ENCODE measurements at places on chromosomes 1 and 21.

DNA sequence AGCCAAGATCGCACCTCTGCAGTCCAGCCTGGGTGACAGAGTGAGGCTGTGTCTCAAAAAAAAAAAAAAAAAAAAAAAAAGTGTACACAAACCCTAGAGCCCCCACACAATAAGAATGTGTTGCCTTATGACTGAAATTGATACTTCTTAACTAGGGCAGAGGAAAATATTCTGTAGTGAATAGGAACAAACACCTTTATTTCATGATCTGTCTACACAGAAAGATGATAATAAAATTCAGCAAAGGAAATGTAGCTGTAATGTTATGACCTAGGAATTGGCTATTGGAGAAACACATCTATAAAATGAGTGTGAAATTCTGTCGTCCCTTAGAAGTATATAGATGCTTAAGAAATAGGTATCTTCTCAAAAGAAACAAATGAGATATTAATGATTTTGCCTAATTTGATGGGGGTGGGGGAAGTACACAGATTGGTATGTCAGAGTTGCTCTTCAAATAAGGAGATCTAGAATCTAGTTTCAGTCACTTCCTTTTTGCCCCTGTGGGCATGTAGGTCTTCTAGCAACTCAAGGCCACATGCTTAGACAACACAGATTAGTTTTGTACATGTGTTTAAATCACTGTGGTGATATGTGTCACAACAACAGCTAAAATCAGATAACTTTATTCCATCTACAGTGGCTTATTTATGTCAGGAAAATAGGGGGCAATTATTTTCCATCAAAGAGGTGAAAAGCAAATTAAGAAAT is 10.7 kb upstream of the GPR25 start:
- peaks cover 35% of the 10 kb centered on the region for H3K36me3 ChIP-seq
- H3K27me3 ChIP-seq: no peaks in the 10 kb centered on the region
- DNase-seq: no peak

GRCh38 chr1:18929686-18930085 is 26.8 kb downstream of the IFFO2 start:
- no peak for DNase-seq
- H3K4me3 ChIP-seq: no peak overlapping the region
- no peaks in the 10 kb centered on the region for H3K27me3 ChIP-seq
- no peak overlapping the region for H3K27ac ChIP-seq
- peaks cover 53% of the 10 kb centered on the region for H3K4me1 ChIP-seq

- no peak overlapping the region for H3K27ac ChIP-seq
- no peaks in the 10 kb centered on the region for H3K36me3 ChIP-seq
- no peak overlapping the region for H3K4me3 ChIP-seq
- peaks cover 3% of the 10 kb centered on the region for H3K4me1 ChIP-seq
These were observed 36.0 kb upstream of the SCMH1 start for GRCh38 chr1:41278076-41278475.

- peaks cover 28% of the 10 kb centered on the region for H3K36me3 ChIP-seq
- peaks cover 57% of the 10 kb centered on the region for H3K4me1 ChIP-seq
- H3K4me3 ChIP-seq: peak overlapping the region; percentile 28
- H3K27ac ChIP-seq: no peak overlapping the region
These were observed 4.6 kb downstream of the ZNF281 start for GRCh38 chr1:200405264-200405663.

- no peaks in the 10 kb centered on the region for H3K36me3 ChIP-seq
- no peak for DNase-seq
- H3K4me3 ChIP-seq: no peak overlapping the region
These were observed 13.9 kb upstream of the PRMT2 start for GRCh38 chr21:46621457-46622182.

DNA sequence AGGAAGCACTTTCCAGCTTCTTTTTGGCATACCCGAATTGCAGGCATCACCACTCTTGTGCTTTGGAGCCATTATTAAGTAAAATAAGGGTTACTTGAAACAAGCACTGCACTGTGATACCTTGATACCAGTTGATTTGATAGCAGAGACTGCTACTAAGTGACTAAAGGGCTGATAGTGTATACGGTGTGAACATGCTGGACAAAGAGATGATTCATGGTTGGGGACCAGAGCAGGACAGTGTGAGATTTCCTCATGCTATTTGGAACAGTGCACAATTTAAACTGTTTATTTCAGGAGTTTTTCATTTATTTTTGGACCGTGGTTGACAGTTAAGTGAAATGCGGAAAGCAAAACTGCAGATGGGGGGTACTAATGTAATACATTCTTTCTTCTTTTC is 9.9 kb downstream of the RPS27 start:
- DNase-seq: no peak
- no peak overlapping the region for H3K4me3 ChIP-seq
- H3K36me3 ChIP-seq: peaks cover 8% of the 10 kb centered on the region
- H3K27ac ChIP-seq: no peak overlapping the region

DNA sequence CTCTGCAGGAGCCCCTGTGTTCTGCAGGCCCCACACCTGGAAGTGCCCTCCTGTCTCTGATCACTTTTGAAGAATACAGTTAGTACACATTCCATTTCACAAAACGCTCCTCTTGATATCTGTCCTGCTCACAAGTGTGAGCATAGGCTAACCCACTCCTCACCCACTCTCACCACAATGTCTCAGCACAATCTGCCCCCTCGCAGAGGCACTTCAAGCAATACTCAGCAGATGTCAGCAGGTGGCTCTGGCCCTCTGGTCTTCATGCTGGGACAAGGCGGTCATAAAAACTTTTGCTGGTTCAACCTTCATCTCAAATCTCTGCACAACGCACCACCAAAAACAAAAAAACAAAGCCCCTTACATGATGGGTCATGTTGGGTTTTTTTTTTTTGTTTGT is 671.2 kb downstream of the MATN1 start:
- H3K4me1 ChIP-seq: no peaks in the 10 kb centered on the region
- DNase-seq: no peak
- no peak overlapping the region for H3K27ac ChIP-seq
- no peaks in the 10 kb centered on the region for H3K36me3 ChIP-seq
- peaks cover 76% of the 10 kb centered on the region for H3K27me3 ChIP-seq

DNA sequence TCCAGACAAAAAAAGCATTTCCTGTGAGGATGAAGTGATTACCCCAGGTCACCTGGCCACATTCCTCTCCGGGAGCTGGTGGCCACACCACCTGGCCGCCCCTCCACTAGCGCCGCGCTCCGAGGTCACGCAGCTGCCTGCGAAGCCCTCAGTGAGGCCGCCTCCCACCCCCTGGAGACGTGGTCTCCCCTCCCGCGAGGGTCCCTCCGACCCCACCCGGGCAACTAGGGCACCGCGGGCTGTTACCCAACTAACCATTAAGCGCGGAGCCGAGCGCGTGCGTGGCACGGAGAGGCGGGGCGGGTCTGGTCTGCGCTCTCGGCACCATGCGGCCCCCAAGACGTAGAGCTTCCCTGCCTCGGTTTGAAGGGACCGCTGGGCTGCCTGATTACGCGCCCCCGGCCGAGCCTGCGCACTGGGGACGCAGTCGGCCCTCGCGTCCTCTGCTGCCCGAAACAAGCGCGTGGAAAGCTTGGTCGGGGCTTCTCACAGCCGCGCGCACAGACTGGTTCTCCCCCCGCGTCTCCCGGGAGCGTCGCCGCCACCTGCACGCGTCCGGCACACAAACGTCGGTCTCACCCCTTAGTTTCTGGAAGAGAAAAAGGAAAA is 106.5 kb downstream of the SLC16A1 start:
- peaks cover 60% of the 10 kb centered on the region for H3K27me3 ChIP-seq
- peak overlapping the region; percentile 67 for H3K4me3 ChIP-seq
- H3K4me1 ChIP-seq: peaks cover 12% of the 10 kb centered on the region
- no peaks in the 10 kb centered on the region for H3K36me3 ChIP-seq

DNA sequence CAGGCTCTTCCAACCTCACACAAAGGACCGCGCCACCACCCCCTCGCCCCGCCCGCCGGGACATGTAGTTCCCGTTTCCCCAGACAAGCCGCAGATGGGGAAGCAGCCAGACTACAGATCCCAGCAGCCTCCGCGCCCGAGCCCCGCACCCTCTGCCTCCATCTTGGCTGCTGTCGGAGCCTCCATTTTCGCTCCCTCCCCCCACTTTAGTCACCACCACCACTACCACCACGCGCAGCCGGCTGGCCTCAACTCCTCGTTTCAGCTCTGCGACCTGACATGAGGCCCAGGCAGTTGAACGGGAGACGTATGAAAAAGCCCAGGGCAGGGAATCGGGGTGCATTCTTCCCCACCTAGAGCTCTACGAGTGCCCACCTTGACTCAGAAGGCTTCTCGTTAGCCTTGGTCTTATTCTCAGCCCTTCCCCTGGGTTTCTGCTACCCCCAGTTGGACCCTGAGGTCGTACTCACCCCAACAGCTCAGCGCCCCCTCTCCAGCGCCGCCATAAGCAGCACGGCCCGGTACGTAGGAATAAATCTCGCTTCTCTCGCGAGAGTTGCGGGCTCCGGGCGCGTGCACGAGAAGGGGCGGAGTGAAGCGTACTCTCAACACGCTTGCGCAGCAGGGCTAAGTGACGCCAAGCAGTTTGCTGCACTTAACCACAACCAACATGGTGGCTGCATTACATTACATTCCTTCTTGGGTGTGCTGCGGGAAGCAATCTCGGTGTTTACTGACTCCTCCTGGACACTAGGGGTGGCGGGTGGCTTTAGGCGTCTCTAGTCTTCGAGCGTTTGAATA is at the start of gene CSDE1:
TSS of gene CSDE1 (minus strand) at position 530 of the 801 bp plus-strand sequence. CDS start 18,094 bp downstream, outside the sequence.
- H3K4me3 ChIP-seq: peak within 1 kb of the TSS; percentile 97
- H3K27me3 ChIP-seq: no peaks in the 10 kb centered on the region
- peak; percentile 96 for DNase-seq
- H3K36me3 ChIP-seq: no peaks in the 10 kb centered on the region

GRCh38 chr1:234848972-234849649 is 239.1 kb upstream of the IRF2BP2 start:
- H3K27me3 ChIP-seq: no peaks in the 10 kb centered on the region
- H3K4me3 ChIP-seq: no peak overlapping the region
- peak overlapping the region; percentile 36 for H3K27ac ChIP-seq

DNA sequence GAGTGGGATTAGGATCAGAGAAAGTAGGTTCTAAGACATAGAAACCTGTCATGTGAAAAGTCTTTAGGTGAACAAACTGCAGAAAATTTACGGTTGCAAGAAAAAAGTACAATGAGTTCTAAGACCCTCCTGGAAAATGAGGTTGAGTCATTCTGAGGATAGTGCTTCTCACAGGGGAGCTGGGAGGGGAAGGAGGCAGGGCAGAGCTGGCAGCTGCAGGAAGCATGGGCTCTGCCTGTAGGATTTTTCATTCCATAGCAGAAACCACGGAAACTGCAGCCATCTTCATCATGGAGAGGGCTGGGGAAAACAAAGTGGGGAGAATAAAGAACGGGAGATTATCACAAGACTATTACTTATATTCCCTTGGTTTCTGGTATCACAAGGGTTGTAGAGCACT is 25.8 kb upstream of the THEM4 start:
- H3K4me3 ChIP-seq: no peak overlapping the region
- peaks cover under 1% of the 10 kb centered on the region for H3K4me1 ChIP-seq
- DNase-seq: no peak
- no peak overlapping the region for H3K27ac ChIP-seq

- no peak overlapping the region for H3K27ac ChIP-seq
- no peak overlapping the region for H3K4me3 ChIP-seq
These were observed 470.6 kb downstream of the PTPRU start for GRCh38 chr1:29706936-29707335.

DNA sequence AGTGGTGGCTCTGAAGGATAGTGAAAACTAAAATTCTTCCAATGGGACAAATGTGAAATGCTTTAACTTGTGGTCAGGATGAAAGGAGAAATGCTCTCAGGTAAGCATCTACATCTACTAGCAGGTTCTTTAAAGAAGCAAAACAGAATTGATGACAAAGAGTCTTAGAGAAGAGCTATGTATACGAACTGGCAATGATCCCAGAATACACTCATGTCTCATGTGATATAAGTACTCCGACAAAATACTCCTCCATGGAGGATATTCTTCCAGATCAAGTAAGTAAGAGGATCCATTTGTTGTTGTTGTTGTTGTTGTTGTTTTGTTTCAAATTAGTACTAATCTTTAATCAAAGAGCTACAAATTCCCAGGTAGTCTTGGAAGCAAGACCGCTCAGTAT is 174.0 kb upstream of the ATP1B1 start:
- no peaks in the 10 kb centered on the region for H3K4me1 ChIP-seq
- H3K36me3 ChIP-seq: no peaks in the 10 kb centered on the region
- no peak overlapping the region for H3K4me3 ChIP-seq

DNA sequence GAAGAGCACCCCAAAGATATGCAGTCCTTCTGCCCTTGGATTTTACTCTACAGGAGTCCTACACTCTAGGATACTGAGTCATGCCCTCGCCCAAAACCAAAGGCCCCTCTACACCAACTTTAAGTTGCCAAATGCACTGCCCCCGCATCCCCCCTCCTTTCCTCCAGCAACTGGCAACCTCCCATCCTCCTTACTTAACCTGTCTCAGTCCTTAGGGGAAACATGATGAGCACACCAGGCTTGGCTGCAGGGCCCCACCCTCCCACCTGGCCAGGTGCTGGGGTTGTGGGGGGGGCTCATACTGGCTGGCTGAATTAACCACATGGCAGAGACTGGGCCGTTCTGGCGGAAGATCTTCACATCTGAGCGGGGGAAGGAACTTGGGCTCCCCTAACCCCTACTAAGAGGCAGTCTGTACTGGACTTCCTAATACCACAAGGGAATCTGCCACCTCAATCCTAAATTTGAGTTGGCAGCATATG is 1.2 kb downstream of the HDGF start:
- H3K4me3 ChIP-seq: peak overlapping the region; percentile 99
- DNase-seq: no peak
- no peaks in the 10 kb centered on the region for H3K36me3 ChIP-seq
- H3K4me1 ChIP-seq: peaks cover 79% of the 10 kb centered on the region

DNA sequence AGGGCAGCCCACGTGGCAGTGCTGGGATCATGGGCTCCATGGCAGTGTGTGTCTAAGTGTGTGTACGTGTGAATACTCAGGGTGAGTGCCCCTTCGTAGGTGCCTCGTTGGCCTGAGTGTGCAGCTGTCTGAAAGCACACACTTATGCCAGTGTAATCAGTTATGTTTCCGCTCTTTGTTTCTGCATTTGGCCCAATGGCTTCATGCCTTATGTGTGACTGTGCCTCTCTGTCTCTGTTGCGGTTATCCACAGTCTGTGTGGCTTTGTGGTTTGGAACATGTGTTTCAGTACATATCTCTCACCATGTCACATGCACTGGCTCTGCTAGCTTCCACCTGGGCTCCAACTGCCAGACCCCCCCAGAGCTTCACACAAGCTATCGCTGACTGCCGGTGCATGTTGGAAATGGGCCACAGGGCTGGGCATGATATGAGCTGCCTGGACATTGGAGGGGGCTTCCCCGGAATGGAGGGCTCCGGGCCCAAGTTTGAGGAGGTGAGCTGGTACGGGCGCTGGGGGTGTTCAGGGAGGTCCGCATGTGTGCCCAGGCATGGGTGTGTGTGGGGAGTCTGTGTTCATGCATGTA is 70.3 kb upstream of the TINAGL1 start:
- peaks cover 75% of the 10 kb centered on the region for H3K27me3 ChIP-seq
- no peaks in the 10 kb centered on the region for H3K36me3 ChIP-seq
- DNase-seq: no peak
- no peak overlapping the region for H3K27ac ChIP-seq

DNA sequence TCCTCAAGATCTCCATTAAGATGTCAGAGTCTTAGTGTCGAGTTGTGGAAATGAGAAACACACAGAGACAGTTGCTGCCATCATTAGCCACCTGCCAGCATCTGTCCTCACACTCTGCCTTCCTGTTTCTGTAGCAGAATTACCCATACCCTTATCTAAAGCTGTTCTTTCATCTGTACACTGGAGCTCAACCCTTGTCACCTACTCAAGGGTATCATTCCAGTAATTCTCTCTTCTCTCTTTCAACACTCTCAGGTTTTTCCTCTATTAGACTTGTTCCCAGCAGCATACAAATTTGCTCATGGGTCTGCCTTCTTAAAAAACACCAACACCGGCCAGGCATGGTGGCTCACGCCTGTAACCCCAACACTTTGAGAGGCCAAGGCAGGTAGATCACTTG is 27.4 kb upstream of the RNF2 start:
- H3K27me3 ChIP-seq: no peaks in the 10 kb centered on the region
- no peaks in the 10 kb centered on the region for H3K4me1 ChIP-seq
- H3K4me3 ChIP-seq: no peak overlapping the region
- no peak overlapping the region for H3K27ac ChIP-seq
- DNase-seq: no peak
